ENCODE measurements at places on chromosomes 13 and 19. TPM values are rescaled to one million over a fixed set of nuclear protein-coding genes. Genes with fewer than 3 reads are reported as not detected.

The CGB1 gene
- total RNA-seq = not detected

The C19orf81 gene
- 1.5 TPM for total RNA-seq

The SIGLEC11 gene
- total RNA-seq = not detected

The KLK15 gene
- total RNA-seq = not detected

The PSG7 gene
- total RNA-seq = not detected

Measured in activated CD8-positive, alpha-beta T cell treated with anti-CD3 and anti-CD28 coated beads for 36 hours (primary cell).